ENCODE measurements at places on chromosomes 4 and X. TPM values are rescaled to one million over a fixed set of nuclear protein-coding genes. Genes with fewer than 3 reads are reported as not detected.

Gene SPANXB1
- not detected for total RNA-seq

Gene USP26
- total RNA-seq: not detected

Gene GNRHR
- not detected for total RNA-seq

Gene SYAP1
- total RNA-seq: 37.9 TPM

Gene PFKFB1
- not detected for total RNA-seq

Gene ATP2B3
- total RNA-seq: under 0.01 TPM

Gene RBM47
- 3.2 TPM for total RNA-seq

Gene RBBP7
- 85.9 TPM for total RNA-seq

Gene HOPX
- 0.14 TPM for total RNA-seq

Gene SPACA5B
- total RNA-seq: not detected

Gene BRS3
- total RNA-seq: not detected

Gene FAM47E
- total RNA-seq: 0.59 TPM

Gene CENPVL1
- not detected for total RNA-seq

Gene ADAMTS3
- 5.5 TPM for total RNA-seq
